Mononuclear cell (primary cell): ENCODE measurements at places on chromosomes 16 and 17. TPM values are rescaled to one million over a fixed set of nuclear protein-coding genes. Genes with fewer than 3 reads are reported as not detected.

DPEP2NB gene
- not detected for total RNA-seq

DYNLRB2 gene
- total RNA-seq = not detected

KRTAP3-2 gene
- total RNA-seq = not detected

SMPD3 gene
- total RNA-seq = 2.6 TPM

CHP2 gene
- total RNA-seq = 0.10 TPM

MT1A gene
- total RNA-seq = not detected

ACADVL gene
- total RNA-seq = 143 TPM

UTS2R gene
- not detected for total RNA-seq

NPIPA2 gene
- 0.21 TPM for total RNA-seq

KRT31 gene
- not detected for total RNA-seq

OMG gene
- total RNA-seq = 0.21 TPM

GDPD3 gene
- 0.31 TPM for total RNA-seq

CHTF8 gene
- 34.8 TPM for total RNA-seq

OR4D1 gene
- total RNA-seq = 0.42 TPM

C16orf96 gene
- 0.42 TPM for total RNA-seq

CACNG4 gene
- total RNA-seq = not detected

FGF11 gene
- total RNA-seq = 0.21 TPM

AARSD1 gene
- total RNA-seq = 14.0 TPM

TEX19 gene
- not detected for total RNA-seq

ZNF830 gene
- 26.7 TPM for total RNA-seq

TLCD1 gene
- total RNA-seq = not detected

MYH2 gene
- total RNA-seq = not detected

AGRP gene
- not detected for total RNA-seq

KRT24 gene
- total RNA-seq = not detected
